Muscle of arm (tissue), 14 donors: ENCODE measurements at places on chromosomes 4 and X.

DNA sequence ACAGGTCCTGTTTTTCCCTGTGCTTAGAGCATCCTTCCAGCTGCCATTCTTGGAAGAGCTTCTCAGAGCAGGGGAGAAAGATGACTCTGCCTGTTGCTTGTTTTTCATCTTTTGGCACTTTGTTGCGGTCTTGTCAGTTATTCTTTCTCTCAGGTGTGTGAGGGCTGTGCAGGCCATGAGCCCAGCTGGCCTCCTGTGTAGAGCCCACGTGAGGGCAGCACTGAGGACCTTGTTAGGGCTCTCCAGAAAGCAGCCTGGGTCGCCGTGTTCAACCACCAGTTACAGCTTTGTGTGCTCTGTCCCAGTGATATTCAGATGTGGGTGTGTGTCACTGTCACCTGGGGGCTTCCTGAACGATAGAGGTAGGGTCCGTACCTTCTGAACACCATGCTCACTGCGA lies 52.8 kb downstream of the NOP14 start:
- no peak for DNase-seq

DNA sequence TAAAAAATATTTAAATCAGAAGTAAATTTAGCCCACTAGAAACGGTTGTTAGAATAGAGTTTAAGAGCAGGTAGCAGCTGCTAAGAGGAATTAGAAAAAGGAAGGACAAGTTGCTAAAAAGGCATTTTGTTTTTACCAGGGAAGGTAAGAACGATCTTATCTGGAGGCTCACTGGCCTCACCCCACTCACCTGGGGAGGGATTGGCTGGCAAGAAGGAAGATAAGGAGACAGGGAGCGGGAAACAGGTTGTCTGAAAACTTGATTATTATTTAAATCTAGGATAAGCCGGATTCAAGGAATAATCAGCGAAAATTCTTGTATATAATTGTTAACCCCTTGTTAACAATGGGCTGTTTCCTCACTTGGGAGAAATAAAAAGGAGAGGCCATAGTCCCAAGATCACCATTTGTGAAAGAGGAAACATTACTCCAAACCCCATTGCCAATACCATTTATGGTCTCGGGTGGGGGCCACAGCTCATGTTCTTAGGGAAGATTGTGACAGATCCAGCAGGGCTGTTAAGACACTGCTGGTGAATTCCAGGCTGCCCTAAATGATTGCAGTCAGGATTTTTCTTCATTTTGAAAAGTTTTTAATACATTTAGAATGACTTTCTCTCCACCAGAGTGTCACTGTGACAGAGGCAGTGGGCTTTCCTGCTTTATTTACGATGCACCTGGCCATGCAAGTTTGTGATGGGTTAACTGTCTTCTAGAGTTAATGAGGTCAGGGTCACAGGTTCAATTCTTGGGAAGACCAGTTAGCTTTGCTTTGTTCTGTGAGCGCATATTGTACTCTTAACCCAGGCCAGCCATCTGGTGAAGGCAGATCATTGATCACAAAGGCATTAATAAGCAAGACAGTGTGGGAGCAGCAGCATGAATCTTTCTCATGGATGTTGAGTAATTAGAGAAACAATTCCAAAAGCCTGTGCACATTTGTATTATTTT lies 106.6 kb downstream of the CEP135 start:
- no peak for DNase-seq

GRCh38 chr4:20724915-20725314 lies 24.7 kb downstream of the PACRGL start:
- no peak for DNase-seq

GRCh38 chr4:182369211-182369610 lies 126.0 kb downstream of the TENM3 start:
- no peak for DNase-seq

DNA sequence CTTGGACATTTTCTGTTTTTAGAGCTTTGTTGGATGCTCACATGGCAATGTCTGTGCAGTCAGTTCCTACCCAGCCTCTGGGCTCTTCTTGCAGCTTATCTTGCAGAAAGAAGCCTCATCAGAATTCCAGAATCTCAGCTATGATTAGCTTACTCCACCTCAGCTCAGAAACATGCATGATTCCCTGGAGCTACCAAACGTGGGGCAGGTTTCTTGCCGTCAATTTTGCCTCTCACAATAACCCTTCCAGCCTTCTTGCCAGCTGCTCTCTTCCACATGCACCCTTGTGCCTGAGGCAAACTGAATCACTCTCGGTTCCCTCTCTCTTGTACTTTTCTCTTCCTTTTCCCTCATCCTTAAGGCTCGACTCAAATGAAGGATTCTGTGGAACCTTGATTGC lies 141.4 kb downstream of the PTTG2 start:
- no peak for DNase-seq

DNA sequence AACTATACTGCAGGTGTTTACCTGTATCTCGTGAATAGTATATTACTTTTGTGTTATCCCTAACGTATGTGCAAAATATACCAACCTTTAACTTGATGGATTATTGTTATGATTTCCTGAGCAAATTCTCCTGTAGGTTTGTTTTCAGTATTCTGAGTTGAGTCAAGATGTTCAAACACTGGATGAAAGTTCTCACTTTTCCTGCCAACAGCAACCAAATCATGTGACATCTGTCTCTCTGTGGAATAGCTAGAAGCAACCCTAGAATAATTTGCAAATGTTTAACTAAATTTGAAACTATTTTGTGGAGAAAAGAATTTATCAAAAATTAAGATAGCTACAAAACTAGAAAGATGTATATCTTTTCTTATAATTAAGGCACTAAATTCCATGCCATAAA lies 35.6 kb downstream of the BCLAF3 start:
- DNase-seq, result peak; percentile 18

- no peak for DNase-seq
Measured at GRCh38 chr4:40874901-40875300, 125.1 kb downstream of the NSUN7 start.

DNA sequence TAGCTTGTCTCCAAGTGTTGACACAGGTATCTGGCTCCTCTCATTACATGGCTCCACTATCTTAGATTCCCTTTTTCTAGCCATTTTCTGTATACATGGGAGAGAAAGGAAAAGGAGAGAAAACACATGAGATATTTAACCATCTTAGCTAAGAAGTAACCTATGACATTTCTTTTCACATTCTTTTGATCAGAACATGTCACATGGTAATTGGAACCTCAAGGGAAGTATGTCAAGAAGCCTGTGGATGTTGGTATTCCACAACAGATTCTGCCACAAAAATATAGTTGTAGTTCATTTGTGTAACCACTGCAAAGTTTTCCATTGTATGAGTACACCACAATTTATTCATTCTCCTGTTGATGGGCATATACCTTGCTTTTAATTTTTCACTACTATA lies 18.7 kb upstream of the GABRB1 start:
- DNase-seq, result no peak

DNA sequence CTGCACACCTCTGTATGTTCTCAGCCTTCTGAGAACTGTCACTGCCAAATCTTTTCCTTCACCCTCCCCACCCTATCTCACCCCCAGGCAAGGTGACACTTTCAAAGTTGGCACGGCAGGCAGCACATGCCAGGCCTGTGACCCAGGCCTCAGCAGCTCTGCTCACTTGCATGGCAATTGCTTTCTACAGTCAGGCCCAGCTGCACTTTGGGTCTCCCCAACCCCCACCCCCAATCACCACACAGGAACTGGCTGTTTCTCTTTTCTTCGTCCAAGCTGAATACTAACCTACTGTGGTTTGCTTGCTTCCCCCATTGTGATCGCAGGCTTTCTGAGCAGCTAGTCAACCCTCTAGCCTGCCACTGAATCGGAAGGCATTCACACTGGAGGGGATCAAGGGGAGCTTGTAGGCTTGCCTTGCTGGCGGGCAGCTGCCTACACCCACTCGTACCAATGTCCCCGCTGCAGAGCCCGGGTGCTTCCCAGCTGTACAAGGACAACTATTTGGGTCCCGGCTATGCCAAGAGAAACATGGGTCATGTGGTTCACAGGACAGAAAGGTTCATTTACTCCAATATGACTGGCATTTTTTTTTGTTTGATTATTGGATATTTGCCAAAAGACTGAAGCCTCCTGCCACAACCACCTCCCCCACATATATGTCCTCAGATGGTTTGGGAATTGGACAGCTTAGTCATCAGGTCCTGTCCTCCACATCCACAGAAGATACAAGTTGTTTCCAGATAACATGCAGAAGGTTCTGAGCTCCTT lies 28.1 kb downstream of the SLC25A43 start:
- DNase-seq, result no peak

GRCh38 chr4:67103001-67103747 lies 442.1 kb downstream of the CENPC start:
- DNase-seq, result no peak

DNA sequence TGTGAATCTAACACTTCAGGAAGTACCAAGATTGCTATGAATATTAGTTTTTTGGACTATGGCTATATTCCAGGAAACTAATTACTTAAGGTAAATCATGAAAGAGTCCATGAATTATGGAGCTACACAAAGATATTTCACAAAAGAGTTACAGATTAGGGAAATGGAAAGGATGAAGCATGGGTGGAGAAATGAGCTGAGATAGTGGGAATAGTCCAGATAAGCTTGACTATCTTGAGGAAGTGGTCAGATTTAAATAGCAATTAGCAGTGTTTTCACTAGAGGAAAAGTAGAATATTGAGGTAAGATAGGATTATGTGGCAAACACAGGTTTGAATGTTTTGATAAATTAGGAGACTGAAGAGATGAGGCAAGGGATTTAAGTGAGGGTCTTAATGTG lies 42.1 kb upstream of the C1GALT1C1 start:
- no peak for DNase-seq

GRCh38 chr4:31080887-31081286 lies 360.7 kb downstream of the PCDH7 start:
- no peak for DNase-seq

DNA sequence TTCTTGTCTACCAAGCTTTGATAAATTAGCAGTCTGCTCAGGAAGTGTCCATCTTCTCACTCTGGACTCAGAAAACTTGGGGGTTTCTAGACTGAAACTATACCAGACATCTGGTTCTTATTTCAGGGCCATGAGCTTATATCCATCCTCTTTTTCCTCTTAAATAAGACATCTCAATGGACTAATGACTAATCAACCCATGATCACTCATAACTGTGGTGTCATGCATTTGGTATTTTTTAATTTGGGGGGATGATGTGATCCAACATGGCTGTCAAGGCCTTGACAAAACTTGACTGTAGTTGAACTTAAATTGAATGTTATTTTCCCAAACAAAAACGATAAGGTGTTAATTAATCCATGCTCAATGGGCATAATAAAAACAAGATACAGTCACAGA lies 87.8 kb downstream of the GPRASP3 start:
- DNase-seq, result no peak

DNA sequence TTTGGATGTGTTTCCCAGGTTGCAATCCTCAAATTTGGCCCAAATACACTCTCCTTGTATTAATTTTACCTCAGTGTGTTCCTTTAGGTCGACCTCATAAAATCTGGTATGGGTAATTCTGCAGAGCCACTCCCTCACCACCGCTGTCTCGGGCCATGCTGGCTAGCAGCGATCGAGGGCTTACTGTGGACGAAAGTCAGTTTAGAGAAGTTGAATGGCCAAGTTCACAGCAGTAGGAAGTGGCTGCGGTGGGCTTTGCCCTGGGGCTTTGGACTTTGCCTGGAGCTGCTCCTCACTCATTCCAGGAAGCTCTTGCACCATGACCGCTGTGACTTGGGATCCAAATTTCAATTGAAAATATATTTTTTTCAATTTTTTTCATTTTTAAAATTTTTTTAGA lies 19.6 kb downstream of the TMEM187 start:
- no peak for DNase-seq

GRCh38 chr4:54687887-54688841 lies 30.4 kb downstream of the KIT start:
- no peak for DNase-seq

DNA sequence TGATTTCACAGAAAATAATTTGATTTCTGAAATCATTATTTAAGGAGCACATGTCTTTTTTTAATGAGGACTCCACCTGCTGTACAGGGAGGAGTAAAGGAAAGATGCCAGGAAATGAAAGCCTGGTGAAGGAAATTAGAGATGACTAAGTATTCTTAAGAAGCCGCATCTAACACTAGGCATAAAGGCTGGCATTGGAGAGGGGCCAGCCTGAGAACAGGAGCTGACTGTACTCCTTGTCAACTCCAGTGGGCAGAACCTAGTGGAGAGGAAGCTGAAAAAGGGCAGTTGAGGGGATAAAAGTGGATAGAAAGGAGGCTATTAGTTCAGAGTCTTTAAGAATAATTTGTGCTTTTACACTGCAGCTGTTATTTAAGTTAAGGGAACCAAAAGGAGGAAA lies 393.0 kb downstream of the PPP1R2C start:
- DNase-seq, result no peak

- no peak for DNase-seq
Measured at GRCh38 chr4:108395786-108396185, 224.6 kb upstream of the RPL34 start.

- no peak for DNase-seq
Measured at GRCh38 chr4:3437582-3437936, 4.2 kb upstream of the HGFAC start.

DNA sequence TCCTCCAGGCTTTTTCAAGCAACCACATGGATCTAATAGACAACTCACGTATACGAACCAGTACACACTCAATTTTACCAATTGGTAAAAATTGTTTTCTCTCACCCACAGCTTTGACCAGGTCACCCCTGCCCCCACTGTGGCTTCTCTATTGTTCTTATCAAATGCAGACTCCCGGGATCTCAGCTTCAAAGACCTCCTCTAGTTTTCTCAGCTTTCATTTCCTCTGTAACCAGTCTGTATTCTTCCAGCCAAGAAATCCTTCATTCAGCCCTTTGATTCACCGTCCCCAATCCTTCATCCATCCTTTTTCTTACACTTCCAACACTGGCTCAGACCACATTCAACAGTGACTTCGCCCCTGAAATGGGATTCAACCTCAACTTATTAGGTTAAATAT lies 120.7 kb downstream of the CORIN start:
- DNase-seq, result no peak

GRCh38 chr4:153798420-153798819 lies 9.5 kb upstream of the SFRP2 start:
- DNase-seq, result no peak

DNA sequence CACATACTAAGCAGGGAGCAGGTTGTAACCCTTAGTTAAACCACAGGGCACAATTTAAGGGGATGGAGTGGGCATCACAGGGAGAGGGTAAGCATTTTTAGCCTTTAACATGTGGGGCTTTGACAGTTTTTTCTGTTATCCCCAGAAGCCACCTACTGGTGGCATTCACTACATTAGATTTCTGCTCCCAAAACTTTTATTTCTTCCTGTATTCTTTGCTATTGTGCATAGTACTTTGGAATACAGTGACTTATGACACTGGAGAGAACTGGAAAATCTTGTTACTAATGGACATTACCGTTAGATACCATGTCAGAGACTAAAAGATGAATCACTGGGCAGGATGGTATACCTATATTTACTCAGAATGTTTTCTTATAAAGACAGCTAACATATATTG lies 7.3 kb downstream of the TRIM75 start:
- DNase-seq, result no peak

GRCh38 chr4:52551487-52551886 lies 107.6 kb downstream of the USP46 start:
- no peak for DNase-seq
